ENCODE measurements at places on chromosomes 2 and 18.

DNA sequence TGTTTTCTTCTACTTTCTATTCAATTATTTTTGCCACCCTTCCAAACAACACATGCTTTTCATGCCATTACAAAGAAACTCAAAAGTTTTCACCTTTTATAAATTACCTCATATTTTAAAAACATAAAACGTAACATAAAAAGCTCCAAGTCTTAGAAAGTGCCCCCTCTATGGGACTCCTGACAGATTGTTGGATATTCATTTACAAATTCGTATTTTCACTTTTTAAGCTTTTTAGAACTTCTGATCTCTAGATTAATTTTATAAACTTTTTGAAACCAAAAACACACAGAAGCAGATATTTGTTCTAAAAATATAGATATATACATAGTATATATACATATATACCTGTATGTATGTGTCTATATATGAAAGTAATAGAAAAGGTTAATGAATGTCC is 1.5 kb downstream of the COL5A2 start:
- DNase-seq = no peak

- DNase-seq = no peak
Observed at GRCh38 chr2:61288070-61288841, 126.3 kb downstream of the C2orf74 start.

DNA sequence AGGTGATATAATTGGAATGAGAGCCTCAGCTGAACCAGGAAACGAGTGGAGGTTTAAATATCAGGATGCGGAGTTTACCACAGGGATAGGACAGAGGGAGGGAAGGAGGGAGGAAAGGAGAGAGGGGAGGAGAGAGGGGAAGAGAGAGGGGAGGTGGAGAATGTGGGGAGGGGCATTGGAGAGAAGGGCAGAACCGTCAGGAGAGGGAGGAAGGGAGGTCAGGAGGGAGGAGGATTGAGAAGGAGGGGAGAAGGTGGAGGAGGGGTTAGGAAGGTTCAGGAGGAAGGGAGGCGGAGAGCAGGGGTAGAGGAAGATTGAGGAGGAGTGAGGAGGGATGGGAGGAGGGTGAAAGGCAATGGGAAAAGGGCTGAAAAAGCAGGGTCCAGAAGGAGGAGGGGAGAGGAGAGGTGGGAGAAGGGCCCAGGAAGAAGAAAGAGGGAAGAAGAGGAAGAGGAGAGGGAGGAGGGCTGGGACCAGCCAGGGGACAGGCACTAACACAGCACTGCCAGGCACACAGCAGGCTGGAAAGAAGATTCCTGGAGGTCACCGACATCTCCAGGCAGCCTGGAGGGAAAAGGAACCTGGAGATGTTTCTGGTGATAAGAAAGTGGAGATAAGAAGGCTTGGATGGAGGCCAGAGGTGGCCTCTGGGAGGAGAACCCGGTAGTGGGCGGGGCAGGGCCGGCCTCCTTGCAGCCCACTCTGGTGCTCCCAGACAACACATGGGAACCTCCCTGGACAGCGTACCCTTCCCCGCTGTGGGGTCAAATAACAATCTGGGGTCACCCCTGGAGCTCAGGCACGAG is 176.7 kb upstream of the SMAD2 start:
- DNase-seq = no peak

DNA sequence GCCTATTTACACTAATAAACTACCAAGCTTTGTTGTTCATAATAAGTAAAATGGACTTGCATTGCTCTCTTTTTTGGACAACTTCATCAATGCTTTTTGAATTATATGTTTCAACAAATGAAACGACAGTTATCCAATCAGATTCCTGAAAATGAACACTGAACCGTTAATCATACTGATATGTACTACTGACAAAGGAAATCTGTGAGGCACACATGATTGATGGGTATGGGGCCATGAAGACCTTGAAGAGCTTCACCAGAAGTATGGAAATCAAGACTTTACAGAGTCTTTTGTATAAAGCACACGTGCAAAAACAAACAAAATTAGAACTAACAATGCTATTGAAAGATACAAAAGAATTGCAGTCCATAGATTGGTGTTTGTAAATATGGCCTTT is 51.2 kb downstream of the HNMT start:
- DNase-seq = no peak

GRCh38 chr2:57990118-57990725 is 56.4 kb upstream of the VRK2 start:
- DNase-seq = no peak
